Regular cardiac myocyte (primary cell): ENCODE measurements at places on chromosomes 3 and 15. TPM values are rescaled to one million over a fixed set of nuclear protein-coding genes. Genes with fewer than 3 reads are reported as not detected.

The C3orf20 gene
- under 0.01 TPM in 1 of 2 replicates, not detected in the other for total RNA-seq

The MINAR1 gene
- 0.38 and 0.56 TPM in 2 replicates for total RNA-seq

The IFT122 gene
- total RNA-seq: 19.7 and 21.1 TPM in 2 replicates

The SYNPR gene
- total RNA-seq: not detected in 2 replicates

The CCRL2 gene
- 0.19 and 0.28 TPM in 2 replicates for total RNA-seq

The SLC15A2 gene
- total RNA-seq: 0.19 and 0.28 TPM in 2 replicates

The TGM4 gene
- not detected in 2 replicates for total RNA-seq

The CLEC3B gene
- total RNA-seq: 3.8 and 23.7 TPM in 2 replicates

The ENTPD3 gene
- total RNA-seq: 0.19 and 0.28 TPM in 2 replicates
